ENCODE measurements at places on chromosomes 7 and 10.

- DNase-seq = no peak
Measured at GRCh38 chr7:28571405-28571804, 159.1 kb downstream of the CREB5 start.

DNA sequence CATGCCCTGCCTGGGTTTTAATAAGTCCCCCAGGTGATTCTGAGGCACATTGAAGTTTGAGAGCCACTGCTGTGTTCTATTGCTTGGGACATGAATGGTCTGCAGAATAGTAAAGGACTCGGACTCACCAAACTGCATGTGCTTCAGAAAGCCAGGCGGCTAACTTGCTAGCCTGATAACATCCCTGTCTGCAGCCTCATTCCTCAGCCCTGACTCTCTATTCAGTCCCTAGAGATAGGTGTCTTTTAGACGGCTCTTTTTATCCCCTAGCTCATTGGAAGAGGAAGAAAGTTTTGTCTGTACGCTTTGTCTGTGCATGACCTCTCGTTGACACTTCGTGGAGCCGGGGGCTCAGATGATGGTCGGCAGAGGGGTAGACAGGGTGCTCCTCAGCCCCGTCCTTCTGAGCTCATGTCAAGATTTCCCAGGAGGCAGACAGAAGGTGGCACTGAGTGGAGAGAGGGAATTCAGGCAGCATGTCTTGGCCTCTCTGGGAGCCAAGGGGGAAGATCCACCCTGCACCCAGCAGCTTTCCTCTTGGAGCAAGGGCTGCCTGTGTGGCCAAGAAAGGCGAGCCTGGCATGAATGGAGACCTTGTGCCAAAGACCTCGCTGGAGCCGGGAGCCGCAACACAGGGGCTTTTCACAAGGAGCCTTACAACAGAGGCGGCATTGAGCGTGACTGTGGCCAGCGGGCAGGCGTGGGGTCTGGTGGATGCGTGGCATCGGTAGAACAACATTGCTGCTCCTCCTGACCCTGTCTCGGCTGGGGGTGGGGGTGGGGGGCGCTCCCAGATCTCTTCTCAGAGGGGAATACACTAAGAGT, 51.1 kb upstream of the PODXL start:
- no peak for DNase-seq

DNA sequence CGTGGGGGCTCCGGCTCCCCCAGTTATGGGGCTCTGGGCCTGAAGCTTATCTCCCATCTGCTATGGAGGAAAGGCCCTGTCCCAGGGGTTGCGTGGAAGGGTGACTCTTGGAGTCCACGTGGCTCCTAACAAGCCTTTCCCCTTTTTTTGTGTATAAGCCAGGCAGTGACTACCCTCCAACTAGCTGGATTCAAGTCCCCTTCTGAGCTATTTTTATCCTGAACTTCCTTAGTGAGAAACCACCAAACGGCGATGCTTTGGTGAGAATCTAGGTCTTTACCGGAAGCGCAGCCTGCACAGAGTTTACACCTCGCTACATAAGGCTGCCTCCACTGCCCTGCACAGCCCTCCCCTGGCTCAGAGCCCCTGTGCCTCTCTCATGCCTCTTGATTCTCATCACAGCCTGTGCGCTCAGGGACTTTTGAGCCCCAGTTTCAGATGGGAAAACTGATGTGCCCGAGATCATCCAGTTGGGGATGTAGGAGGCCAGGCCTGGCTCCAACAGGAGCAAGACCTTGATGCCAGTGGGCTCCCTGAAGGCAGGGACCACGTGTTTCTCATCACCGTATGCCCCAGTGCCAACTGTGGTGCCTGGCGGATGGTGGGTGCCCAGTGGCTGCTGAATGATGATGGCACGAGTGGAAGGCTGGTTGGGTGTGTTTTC, 102.3 kb upstream of the PPIF start:
- DNase-seq = no peak

- DNase-seq = no peak
Measured at GRCh38 chr7:43735802-43736603, 6.7 kb upstream of the COA1 start.

DNA sequence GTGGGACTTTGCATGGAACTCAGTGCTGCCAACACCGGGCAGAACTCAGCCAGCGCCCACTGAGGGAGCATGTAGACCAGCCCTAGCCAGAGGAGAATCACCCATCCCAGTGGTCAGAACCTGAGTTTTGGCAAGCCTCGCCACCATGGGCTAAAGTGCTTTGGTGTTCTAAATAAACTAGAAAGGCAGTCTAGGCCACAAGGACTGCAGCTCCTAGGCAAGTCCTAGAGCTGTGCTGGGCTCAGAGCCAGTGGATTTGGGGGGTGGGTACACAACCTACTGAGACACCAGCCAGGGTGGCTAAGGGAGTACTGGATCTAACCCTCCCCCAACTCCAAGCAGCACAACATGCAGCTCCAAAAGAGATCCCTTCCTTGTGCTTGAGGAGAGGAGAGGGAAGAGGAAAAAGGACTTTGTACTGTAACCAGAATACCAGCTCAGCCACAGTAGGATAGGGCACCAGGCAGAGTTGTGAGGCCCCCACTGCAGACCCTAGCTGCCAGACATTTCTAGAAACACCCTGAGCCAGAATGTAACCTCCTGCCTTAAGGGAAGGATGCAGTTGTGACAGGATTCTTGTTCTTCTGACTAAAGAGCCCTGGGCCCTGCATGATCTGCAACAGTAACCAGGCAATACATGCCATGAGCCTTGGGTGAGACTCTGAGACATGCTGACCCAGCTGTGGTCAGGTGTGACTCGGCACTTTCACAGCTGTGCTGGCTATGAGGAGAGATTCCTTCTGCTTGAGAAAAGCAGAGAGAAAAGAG, 24.4 kb downstream of the GSDME start:
- no peak for DNase-seq

- no peak for DNase-seq
Measured at GRCh38 chr10:60679388-60679990, 98.8 kb upstream of the CDK1 start.

DNA sequence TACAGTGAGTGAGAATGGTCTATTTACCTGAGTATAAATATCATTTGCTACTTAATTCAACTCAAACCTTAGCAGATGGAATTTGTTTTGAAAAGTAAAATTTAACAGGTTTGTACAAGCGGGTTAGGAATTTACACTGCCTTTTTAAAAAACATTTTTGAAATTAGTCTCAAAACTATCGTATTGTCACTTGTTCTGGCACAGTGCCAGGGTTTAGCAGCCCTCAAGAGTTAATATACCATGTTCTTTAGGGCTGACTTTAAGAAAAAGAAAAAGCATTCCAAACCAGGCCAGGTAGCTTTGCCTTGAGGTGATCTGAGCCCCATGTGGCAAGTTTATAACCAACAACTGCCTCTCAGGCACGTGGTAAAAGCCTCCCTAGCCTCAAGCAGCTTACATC, 17.8 kb downstream of the CCNJ start:
- DNase-seq = no peak

DNA sequence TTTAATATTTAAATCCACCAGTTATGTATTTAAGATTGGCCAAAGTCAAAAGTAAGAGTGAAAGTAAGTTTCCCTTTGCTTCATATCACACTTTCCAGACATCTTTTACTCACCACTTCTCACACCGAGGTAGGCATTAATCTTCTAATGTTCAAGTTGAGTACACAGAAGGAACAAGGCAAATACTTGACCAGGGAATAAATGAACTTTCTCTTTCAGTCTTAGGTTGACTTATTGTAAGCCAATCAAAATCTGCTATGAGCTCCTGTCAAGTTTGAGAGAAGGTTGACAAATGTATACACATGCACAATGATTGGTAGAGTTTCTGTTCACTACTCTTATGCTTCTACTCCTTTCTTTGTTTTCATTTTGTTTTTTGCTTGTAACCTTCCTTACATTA, 842.5 kb downstream of the REEP3 start:
- DNase-seq = no peak

DNA sequence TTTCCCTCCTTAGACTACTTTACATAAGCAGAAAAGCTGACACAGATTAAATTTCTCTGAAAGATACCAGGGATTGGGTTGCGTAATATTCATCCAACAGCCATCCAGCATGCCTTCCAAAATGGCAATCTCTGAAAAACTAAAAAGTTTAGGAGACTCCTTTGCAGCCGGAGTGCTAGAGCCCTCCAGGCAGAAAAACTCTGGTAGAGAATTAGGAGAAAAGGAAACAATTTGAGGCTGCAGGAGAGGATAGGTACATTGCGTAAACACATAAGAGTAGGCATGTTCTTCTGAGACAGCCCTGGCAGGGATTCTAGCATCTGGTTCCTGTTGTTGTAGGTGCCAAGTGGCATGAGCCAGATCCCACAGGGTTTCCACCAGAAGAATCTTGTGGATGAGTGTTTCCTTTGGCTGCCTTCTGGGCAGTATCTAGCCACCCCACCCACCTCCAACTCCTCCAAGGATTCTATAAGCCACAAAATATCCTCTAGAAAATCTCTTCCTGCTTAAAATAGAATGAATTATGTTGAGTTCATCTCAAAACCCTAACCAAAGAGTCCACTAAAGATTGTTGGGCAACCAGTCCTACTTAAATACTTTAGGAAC, 402.4 kb downstream of the HGF start:
- DNase-seq = no peak

DNA sequence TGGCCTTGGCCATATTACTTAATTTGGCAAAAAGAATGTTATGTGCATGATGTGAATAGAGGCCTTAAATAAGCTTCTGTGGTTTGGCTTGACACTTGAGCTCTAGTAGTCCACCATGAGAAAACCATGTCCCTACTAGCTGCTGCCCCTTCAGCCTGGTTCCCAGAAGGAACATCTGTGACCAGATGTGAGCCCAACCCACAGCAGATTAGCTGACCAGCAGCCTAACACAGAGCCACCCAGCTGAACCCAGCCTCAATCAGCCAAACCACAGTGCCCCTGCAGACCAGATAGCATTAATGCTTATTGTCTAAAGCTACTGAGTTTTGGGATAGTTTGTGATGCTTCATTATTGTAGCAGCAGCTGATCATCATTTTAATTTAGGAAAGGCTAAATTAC, 16.6 kb downstream of the JAZF1 start:
- DNase-seq = no peak

DNA sequence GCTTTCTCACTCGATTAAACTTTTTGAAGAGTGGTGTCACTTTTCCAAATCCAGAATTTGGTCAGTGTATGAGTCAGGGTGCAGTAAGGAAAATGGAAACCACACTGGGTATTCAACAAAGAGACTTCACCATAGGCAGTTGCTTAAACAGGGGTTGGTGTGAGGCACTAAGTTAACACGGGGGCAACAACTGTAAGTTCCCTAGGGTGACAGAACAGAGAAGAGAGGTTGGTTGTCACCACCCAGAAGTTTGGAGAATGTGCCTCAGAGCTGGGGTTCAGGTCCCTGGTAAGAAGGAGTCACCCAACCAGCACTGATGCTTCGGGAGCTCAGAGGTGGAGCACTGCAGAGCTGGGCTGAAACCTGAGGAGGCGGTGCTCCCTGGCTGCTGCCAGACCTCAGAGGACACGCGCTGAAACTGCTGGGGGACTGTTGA, 170.4 kb downstream of the ARID5B start:
- DNase-seq = no peak

DNA sequence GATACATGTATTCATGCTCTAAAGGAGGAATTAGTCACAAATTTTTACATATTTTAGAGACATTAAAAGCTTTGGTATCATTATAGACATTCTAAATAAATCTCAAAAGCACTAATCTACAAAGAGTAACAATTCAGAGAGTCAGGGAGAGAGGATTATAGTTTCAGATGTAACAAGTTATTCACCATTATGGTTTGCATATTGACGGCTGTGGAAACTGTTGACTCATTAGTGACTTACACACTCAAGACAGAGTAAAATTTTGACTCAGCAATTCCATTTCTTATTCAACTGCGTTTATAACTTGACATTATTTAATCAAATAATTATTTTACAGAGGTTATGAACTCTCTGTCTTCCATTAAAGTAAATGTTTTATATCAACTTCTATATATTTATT, 95.4 kb upstream of the SEMA3C start:
- no peak for DNase-seq

DNA sequence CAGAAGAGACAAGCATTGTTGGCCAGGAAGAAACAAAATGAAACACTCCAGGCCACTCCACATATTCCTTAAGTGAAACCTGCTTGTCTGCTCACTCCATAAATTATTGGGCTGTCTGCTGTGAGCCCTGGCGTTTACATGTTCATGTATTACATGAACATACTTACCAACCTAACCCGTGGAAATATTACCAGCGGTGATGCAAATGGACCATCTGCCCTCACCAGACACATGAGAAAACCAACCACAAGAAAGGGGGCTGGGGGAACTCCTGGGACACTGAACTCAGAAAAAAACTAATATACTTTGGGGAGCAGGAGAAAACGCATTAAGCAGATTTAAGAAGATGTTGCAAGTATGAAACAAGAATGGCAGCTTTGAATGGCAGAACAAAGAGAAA, 731.2 kb upstream of the IGFBP3 start:
- no peak for DNase-seq

DNA sequence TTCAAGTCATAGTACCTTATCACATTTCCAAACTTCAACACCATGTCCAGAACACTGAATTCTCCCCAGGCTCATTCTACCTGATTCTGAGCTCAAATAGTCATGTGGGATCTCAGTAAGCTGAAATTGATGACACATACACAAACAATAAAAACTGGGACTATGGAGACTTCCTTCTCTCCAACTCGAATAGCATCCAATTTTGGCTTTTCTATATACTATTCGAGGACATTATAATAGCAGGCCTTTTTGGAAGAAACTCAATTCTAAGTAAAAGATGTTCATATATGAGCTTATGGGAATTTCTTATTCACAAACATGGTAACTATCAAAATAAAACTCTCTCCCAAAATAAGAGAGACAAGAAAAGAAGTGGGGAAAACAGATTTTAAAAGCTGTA, 551 bp upstream of the TAS2R40 start:
- DNase-seq = no peak

All from effector CD4-positive, alpha-beta T cell (primary cell).